ENCODE measurements at places on chromosomes 16 and 17.

GRCh38 chr16:69469807-69470561, 45.6 kb downstream of the CYB5B start:
- no peak for DNase-seq

- no peak for DNase-seq
These were observed 9.4 kb downstream of the C17orf100 start for GRCh38 chr17:6660805-6661463.

DNA sequence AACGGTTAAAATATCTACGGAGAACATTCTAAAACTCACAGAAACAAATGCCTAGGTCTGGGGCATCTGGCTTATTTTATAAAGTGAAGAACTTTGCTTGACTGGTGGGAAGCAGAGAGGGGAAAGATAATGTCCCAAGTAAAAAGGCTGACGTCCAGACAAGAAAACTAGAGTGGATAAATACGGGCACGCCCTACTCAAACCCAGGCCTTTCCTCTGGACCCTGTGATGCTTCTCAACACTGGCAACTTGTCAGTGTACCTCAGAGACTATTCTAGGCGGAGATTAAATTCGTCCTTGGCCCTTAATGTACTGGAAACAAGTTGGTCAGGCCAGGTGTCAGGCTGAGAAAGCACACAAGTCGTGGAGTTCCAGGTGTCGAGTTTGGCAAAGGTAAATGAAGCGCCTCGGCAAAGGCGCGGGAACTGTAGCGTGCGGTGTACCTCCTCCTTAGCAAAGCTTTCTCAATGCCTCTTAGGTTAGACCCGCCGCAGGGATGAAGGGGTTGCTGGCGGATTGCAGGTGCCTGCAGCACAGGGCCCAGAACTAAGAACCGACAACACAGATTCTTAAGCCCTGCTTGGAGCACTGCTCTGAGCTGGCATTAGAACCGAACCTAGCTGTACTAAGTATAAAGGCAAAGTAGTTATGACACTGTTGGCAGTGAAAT, 668 bp upstream of the UNK start:
- peak; percentile 26 for DNase-seq

- no peak for DNase-seq
These were observed 379.6 kb upstream of the PSMD7 start for GRCh38 chr16:73916829-73917594.

DNA sequence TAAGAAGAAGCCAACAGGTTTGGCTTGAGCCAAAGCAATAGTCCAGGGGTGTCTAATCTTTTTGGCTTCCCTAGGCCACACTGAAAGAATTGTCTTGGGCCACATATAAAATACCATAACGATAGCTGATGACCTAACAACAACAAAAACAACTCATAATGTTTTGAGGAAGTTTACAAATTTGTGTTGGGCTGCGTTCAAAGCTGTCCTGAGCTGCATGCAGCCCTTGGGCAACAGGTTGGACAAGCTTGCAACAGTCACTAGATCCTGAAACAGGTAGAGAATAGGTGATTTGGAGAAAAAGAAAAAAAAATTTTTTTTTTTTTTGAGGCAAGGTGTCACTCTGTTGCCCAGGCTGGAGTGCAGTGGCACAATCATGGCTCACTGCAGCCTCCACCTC, 4.5 kb downstream of the CRYBA1 start:
- DNase-seq: no peak

- peak; percentile 49 for DNase-seq
These were observed 1.3 kb downstream of the RILP start for GRCh38 chr17:1648173-1648962.

- no peak for DNase-seq
These were observed 12.9 kb downstream of the STH start for GRCh38 chr17:46011711-46012505.

- DNase-seq: no peak
These were observed 187.5 kb upstream of the ZNF469 start for GRCh38 chr16:88195269-88195705.

GRCh38 chr17:40545660-40546059, 19.6 kb downstream of the CCR7 start:
- DNase-seq: no peak

DNA sequence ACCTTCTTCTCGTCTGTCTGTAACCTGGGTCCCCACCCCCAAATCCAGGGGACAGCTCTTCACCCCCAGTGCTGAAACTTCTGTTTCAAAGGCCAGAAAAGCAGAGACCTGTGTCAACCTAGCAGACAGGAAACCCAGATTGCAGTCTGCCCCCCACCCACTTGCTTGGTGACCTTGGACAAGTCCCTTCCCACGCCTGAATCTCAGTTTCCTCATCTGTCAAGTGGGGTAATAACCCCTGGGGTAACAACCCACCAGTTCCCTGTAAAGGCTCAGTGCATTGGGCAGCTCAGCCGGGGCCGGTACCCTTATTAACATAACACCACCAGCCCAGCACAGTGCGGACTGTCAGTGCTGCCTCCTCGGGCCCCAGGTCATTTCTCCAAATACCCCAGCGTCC, 1.3 kb downstream of the STX1B start:
- no peak for DNase-seq

DNA sequence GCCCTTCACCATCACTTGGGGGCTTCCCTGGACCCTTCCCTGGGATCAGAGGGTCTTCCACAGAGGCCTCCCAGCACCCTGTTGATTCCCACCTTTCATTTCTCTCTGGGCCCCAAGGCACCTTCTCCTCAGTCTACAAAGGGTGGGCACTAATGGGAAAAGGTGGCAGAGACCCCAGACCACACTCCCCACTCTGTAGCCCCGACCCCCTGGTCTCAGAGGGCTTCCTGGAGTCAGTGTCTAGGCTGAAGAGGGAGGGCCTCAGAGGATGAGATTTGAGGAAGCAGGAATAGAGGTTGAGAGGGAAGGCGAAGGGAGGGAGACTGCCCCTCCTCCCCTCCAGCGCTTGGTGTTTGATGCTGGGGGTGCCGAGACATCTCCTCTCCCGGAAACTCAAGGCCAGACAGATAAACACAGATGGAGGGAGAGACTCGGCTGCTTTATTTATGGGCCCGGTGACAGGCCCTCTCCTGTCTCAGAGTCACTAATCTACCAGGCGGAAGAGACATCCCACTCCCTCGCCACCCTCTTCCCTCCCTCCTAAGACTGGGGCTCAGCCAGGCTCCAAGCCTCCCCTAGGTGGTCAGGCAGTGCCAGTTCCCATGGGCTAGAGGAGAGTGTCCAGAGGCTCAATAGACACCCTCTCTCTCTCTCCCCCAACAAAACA, 18.5 kb upstream of the SP2 start:
- no peak for DNase-seq

DNA sequence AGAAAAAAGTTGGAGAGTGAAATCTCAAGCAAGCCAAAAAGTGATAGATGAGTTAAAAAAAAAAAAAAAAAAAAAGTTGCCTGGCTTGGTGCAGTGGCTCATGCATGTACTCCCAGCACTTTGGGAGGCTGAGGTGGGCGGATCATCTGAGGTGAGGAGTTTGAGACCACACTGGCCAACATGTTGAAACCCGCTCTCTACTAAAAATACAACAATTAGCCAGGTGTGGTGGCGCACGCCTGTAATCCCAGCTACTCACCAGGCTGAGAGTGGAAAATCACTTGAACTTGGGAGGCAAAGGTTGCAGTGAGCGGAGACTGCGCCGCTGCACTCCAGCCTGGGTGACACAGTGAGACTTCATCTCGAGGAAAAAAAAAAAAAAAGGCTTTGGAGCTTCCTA, 668.8 kb downstream of the WWOX start:
- no peak for DNase-seq

- DNase-seq: no peak
These were observed 61.0 kb downstream of the CFDP1 start for GRCh38 chr16:75372236-75372856.

GRCh38 chr17:65039336-65039988, 17.1 kb downstream of the GNA13 start:
- no peak for DNase-seq

- no peak for DNase-seq
These were observed 940.4 kb downstream of the KCNJ2 start for GRCh38 chr17:71109697-71110096.

DNA sequence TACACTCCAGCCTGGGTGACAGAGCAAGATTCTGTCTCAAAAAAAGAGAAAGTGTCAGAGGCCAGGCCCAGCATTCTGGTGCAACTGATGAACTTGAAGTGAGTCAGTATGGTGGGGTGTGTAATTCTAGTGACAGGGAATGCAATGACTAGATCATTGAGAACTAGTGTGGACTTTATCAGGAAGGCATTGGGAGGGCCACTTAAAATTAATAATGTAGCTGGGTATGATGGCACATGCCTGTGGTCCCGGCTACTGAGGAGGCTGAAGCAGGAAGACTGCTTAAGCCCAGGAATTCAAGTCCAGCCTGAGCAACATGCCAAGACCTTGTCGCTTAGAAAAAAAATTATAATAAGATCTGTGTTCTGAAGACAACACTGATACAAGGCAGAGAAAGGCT, 90.8 kb downstream of the STX8 start:
- DNase-seq: no peak

DNA sequence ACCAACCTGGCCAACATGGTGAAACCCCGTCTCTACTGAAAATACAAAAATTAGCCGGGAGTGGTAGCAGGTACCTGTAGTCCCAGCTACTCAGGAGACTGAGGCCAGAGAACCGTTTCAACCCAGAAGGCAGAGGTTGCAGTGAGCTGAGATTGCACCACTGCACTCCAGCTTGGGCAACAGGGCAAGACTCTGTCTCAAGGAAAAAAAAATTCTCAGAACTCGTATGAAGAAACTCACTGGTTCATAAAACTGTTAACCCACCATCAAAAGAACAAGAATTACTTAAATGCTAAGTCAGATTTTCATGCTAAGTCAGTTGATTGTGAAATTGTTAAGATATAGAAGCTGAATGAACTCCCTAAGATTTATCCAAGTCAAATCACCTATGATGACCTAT, 31.3 kb downstream of the SLC39A11 start:
- DNase-seq: no peak

GRCh38 chr16:59601452-59601851, 867.3 kb upstream of the GOT2 start:
- no peak for DNase-seq

DNA sequence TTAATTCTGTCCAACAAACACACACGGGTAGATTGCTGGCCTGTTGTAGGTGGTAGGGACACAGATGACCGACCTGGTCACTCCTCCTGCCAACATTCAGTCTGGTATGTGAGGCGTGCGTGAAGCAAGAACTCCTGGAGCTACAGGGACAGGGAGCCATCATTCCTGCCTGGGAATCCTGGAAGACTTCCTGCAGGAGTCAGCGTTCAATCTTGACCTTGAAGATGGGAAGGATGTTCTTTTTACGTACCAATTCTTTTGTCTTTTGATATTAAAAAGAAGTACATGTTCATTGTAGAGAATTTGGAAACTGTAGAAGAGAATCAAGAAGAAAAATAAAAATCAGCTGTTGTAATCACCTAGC, 3.5 kb upstream of the ADGRG3 start:
- DNase-seq: no peak

- DNase-seq: no peak
These were observed 37.0 kb upstream of the AKAP1 start for GRCh38 chr17:57048096-57048495.

- DNase-seq: no peak
These were observed 224.3 kb downstream of the MSI2 start for GRCh38 chr17:57480438-57481196.

GRCh38 chr17:70031341-70031740, 43.7 kb upstream of the KCNJ16 start:
- DNase-seq: no peak

GRCh38 chr17:78986649-78987328, 7.1 kb upstream of the LGALS3BP start:
- DNase-seq: peak; percentile 45

Data from hematopoietic multipotent progenitor cell treated with erythropoietin and hydrocortisone succinate and interleukin-3 and kit ligand, for 8 days (in vitro differentiated cells).